ENCODE measurements at places on chromosomes 2 and 18.

DNA sequence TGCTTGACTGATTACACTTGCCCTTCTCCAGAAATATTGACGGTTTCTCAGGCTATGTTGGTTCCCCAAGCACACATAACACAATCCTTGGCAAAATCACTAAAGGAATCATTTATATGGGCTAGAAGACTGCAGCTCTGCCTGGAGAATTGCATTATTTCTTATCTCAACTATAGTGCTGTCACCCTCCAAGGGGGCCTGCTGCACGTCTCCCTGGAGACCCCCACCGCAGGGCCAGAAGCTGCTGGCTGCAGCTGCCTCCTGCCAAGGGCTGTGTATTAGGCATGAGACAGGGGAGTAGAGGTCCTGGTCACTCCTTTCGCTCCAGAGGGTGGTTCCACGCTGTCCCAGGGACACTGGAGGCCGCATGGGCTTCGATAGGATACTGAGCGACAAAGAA, 76.6 kb downstream of the LRRC30 start:
- no peak for DNase-seq

DNA sequence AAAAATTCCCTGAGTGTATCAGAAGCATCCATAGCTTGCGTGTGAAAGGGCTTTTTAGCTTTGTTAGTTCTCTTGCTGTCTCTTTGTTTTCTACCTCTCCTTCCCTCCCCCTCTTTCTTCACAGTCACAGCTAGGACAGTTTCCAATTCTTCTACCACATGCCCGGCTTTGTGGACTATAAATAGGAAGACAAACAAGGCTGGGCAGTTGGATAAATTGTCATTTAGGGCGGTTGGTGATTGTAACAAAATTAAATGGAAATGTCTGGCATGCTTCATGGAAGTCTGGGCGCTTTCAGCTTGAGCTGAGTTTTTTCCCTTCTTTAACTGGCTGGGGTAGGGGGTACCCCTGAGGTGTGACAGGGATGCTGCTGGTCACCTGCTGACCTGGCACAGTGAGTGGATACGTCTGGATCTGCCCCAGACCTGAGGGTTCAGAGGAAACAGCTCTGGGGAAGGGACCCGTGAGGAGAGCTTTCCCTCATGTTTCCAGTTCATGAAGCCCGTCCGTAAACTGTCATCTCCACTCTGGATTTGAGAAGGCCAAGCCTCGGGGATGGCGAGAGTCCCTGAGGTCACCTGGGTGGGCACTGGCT, 29.0 kb upstream of the GIGYF2 start:
- DNase-seq = no peak

- DNase-seq = no peak
These were observed 4.3 kb upstream of the INO80C start for GRCh38 chr18:35502052-35502451.

- peak; percentile 3 for DNase-seq
These were observed 71.2 kb upstream of the ODC1 start for GRCh38 chr2:10519394-10519740.

- DNase-seq = no peak
These were observed 2.4 kb downstream of the FTCDNL1 start for GRCh38 chr2:199848389-199849130.

- DNase-seq = no peak
These were observed 33.4 kb downstream of the SIX2 start for GRCh38 chr2:44975571-44976450.

DNA sequence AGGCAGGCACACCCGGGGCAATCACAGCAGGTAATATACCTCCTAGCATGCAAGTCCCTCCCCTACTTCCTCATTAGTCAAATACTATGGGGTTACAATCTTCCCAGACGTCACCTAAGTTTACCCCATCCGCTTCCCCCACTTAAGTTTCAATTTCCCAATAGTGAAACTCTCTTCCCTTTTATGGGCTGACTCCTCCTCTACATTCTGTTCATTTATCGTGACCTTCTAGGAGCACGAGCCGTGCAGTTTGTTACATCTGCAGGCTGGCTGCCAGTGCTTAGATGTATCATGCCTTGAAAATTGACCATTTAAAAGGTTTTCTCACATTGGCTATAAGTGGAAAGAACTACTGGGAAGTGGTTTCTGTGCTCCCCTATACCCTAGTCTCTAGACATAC, 1357.8 kb upstream of the CRIM1 start:
- DNase-seq = no peak

- DNase-seq = no peak
These were observed 76.0 kb downstream of the KLHL29 start for GRCh38 chr2:23460993-23461392.

DNA sequence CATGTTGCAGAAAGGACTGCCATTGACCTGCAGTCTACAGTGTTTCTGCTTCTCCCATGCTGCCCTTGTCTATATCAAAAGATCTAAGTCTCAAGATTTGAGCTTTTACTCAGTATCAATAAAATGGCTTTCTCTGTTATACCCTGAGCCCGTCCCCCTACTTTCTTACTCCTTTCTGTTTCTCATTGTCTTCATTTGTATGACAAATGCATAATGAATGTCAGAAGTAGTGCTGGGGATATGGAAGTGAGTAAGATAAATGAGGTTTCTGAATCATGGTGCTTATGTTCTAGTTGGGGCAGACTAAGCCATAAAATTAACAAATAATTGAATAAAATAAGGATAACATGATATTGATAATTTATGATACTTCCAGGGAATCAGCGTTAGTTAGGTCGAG, 128.6 kb downstream of the PARD3B start:
- no peak for DNase-seq

- peak; percentile 83 for DNase-seq
These were observed at the start of gene CDC42EP3 for GRCh38 chr2:37671009-37671815. CDC42EP3 (minus strand) TSS chr2:37671642; CDS start chr2:37646587, 25,055 bp downstream.

GRCh38 chr2:240341064-240341463, 94.4 kb upstream of the GPC1 start:
- DNase-seq = peak; percentile 84

DNA sequence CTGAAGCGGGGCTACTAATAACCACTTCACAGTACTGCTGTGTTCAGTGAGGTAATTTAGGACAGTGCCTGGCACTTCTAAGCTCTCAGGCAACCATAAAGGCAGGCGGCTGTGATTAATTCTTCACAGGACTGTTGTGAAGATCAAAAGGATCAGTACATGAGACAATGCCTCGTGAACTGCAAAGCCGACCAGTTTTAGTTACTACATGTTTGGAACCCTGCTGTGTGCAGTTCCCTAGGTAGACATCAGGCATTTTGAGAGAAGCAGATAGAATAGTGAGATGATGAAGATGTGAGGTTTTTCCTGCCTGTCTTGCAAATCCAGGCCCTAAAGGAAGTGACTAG, 19.1 kb downstream of the EFHD1 start:
- DNase-seq = peak; percentile 37

GRCh38 chr2:138531913-138532312, 30.3 kb downstream of the SPOPL start:
- no peak for DNase-seq

GRCh38 chr18:25898965-25899364, 191.4 kb downstream of the SS18 start:
- DNase-seq = no peak

GRCh38 chr18:10067670-10068659, 154.1 kb downstream of the VAPA start:
- no peak for DNase-seq

GRCh38 chr18:23433360-23433759, 19.7 kb upstream of the RIOK3 start:
- no peak for DNase-seq

DNA sequence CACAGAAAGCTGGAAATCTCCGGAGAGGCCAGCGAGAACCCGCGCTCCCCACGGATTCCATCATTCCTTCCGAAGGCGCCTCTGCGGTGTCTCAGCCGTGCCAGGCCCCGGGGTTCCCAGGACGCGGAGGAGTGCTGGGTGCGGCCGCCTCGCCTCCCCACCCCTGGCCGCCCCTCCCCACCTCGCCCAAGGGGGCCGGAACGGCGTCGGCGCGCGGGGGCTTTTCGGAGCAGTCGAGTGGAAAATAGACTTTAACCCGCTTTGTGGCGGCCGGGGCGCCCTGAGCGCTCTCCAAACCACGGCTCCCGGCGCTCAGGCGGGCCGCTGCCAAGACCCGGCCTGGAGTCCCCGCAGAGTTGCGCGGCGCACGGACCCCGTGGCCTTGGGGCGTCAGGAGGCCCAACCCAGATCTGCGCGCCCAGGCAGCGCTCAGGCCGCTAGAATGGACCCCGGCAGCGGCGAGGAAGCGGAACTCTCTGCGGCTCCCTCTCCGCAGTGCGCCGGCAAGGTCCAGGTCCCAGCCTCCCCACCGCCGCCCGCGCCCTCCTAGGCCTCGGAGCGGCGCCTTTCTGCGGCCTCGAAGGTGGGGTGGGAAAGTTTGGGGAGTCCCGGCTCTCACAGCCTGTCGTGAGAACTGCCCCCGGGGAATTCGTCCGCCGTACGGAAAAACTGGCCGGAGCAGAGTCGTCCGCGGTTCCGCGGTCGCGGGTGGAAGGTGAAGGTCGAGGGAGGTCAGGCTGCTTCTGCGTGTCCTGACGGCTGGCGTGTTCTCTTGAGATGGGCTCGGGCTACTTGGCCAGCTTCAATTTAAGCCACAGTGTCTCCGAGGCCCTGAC, 1.2 kb upstream of the EMX1 start:
- DNase-seq = peak; percentile 91

- no peak for DNase-seq
These were observed 36.6 kb downstream of the PTCD3 start for GRCh38 chr2:86142436-86143257.

DNA sequence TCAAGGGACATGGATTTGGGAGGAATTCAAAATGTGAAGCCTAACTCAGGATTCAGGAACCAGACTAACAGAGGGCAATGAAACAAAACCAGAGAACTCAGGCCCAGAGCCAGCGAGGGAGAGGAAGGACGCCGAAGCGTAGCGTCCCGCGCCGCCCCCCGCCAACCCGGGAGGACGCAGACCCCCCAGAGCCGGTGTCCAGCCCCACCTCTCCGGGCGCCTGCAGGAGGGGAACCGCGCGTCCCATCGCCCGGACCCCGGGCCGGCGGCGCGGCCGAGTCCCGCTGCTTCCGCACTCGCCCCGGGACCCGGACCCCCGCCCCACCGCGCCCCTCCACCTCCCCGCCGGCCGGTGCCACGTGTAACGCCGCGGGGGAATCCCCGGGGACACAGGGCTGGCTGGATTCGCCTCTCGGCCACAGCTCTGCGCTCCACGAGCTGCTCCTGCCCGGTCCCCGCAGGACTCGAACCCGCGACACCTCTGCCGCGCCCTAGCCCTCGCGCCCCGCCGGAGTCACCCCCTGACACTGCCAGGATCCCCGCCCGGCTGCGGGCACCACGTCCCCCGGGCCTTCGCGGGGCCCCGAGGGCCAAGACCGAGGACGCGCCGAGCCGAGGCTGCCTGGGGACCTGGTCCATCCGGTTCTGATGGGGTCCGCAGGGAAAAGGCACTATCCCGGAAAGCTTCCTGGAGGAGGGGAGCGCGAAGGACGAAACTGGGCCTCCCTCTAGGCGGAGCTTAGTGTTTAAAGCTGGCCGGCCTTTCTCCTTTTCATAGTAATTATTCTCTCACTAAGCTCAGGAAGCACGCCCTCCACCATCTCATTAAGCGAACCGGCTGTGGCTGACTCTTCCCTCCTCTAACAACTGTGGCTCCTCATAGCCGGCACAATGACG, 40.4 kb upstream of the FAM124B start:
- DNase-seq = no peak

DNA sequence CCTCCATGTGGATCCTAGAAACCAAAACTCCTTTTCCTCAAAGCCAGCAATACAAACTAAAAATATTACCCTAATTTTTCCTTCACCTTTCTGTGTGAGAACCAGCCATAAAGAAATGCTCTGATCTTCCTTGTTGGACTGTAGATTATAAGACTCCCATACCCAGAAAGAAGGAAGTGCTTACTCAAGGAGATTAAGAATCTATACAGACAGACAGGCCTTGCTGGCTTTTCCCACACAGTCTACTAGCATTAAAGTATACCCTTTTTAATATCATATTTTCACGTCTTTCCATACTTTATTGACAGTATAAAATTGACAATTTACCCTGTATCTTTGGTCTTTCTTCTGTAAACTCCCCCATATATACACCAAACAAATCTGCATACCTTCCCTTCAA, 139.0 kb downstream of the GULP1 start:
- no peak for DNase-seq

DNA sequence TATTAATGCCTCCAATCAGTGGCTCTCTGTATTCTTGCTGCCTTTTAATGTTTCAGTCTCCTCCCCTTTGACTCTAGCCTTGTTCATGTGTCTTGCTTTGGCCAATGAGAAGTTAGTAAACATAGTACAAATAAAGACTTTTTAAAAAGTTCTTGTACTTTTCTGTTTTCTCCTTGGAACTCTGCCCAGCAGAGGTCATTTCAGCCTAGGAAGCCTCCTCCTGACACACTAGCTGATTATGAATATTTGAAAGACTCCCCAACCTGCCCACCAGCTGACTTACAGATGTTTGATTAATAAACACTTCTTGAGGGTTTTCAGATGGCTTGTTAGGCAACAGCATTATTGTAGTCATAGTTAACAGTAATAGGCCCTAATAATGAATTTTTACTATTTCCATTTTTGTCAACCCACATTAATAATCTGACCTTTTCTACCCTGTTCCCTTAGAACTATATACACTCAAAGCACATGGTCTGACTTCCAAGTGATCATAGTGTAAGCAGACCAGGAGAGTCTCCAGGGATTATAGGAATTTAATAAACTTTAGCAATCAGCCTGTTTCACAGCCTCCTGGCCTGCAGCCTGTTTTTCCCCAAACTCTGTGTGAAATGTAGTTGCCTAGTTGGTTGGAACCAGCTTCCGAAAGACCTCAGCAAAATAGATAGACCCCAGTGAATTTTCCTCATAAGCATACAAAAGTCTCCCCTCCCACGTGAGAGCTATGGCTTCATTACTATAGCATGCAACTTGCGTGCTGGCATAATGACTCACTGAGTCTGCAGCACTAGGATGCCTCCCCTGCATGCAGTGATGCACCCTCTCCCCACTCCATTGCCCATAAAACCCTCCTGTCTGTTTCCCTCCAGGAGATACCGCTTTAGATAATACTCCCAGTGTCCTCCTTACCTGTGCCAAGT, 670.7 kb upstream of the ZNF804A start:
- DNase-seq = no peak

DNA sequence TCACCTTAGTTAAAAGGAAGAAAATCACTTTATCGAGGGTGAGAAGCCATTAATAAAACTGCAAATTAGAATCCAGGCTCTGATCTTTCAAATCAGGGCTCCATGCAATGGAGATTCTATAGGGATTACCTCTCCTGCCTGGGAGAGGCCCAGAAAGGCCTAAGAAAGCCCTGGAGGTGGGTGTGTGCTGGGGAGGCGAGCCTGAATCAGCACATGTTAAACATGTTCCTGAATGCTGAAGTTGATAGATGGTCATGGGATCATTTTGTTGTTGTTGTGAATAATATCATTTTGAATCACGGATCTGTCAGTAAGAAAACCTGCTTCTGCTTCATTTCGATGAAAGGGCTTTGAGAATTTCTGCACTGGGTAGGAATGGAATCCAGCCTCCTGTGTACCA, 254.3 kb downstream of the ACKR3 start:
- DNase-seq = peak; percentile 19

GRCh38 chr2:74881176-74881575, 47.2 kb downstream of the HK2 start:
- no peak for DNase-seq

- DNase-seq = no peak
These were observed 245.8 kb downstream of the EIPR1 start for GRCh38 chr2:3131636-3132326.

- no peak for DNase-seq
These were observed 32.8 kb downstream of the RFX8 start for GRCh38 chr2:101442042-101442666.

All from WERI-Rb-1 (cell line).